ENCODE measurements at places on chromosomes 12 and 14. TPM values are rescaled to one million over a fixed set of nuclear protein-coding genes. Genes with fewer than 3 reads are reported as not detected.

- no peaks in the 10 kb centered on the region for H3K4me1 ChIP-seq
- no peaks in the 10 kb centered on the region for H3K36me3 ChIP-seq
- no peak for DNase-seq
- H3K27ac ChIP-seq = no peak overlapping the region
- H3K27me3 ChIP-seq = no peaks in the 10 kb centered on the region
Observed at GRCh38 chr12:62363506-62363905, 103.1 kb upstream of the MON2 start.

KRT6C gene
- total RNA-seq = not detected

DNA sequence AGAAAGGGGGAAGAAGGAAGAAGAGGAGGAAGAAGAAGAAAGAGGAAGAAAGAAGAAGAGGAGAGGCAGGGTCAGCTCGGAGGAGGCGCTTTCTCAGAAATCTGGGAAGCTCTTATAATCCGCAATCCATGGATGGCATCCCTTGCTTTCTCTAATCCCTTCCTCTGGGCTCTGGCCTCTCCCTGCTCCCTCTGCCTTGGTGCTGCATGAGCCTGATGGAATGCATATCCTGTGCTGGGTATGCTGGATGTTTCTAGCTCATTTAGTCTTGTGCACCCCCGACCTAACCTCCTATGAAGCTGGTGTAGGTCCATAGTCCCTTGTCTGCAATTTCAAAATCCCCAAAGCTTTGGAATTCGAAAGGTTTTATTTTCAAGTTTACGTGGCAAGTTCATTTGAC is 94.2 kb upstream of the MYL2 start:
- H3K27me3 ChIP-seq = peaks cover 7% of the 10 kb centered on the region
- no peak for DNase-seq
- H3K4me1 ChIP-seq = no peaks in the 10 kb centered on the region

- no peak overlapping the region for H3K27ac ChIP-seq
- no peak overlapping the region for H3K4me3 ChIP-seq
- no peaks in the 10 kb centered on the region for H3K27me3 ChIP-seq
- DNase-seq = no peak
- H3K4me1 ChIP-seq = peaks cover 7% of the 10 kb centered on the region
- peaks cover 77% of the 10 kb centered on the region for H3K36me3 ChIP-seq
Observed at GRCh38 chr14:95445161-95445560, 71.3 kb downstream of the SYNE3 start.

- peaks cover 40% of the 10 kb centered on the region for H3K36me3 ChIP-seq
- peaks cover 61% of the 10 kb centered on the region for H3K4me1 ChIP-seq
- no peaks in the 10 kb centered on the region for H3K27me3 ChIP-seq
- peak; percentile 74 for DNase-seq
- H3K4me3 ChIP-seq = no peak overlapping the region
- H3K27ac ChIP-seq = peak overlapping the region; percentile 41
Observed at GRCh38 chr14:104784846-104785707, 10.5 kb downstream of the AKT1 start.

DNA sequence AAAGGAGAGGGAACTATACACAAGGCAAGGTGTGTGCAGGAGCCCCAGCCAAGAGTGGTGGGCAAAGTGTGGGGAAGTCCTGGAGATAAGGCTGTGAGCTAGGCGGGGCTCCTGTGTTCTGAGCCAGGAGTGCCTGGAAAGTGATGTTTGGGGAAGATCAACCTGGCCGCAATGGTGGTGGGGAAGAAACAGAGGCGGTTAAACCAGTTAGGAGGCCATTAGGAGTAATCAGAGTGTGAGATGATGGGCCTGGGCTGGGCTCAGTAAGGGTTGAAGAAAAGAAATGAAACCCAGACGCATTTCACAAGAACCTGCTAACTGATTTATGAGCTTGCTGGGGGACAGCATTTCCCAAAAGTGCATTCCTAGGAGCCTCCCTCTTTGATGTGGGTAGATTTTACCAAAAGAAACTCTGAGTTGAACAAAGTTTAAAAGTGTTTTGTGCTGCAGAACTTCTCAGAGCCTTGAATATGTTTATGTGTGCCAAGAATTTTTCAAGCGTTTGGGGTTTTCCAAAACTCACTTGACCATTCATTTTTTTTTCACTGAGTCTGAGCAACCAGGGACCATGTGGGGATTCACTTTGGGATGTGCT is 34.2 kb upstream of the LRP1-AS start:
- H3K36me3 ChIP-seq = peaks cover 98% of the 10 kb centered on the region
- H3K4me1 ChIP-seq = no peaks in the 10 kb centered on the region
- no peak overlapping the region for H3K27ac ChIP-seq
- H3K4me3 ChIP-seq = no peak overlapping the region

- H3K4me3 ChIP-seq = no peak overlapping the region
- H3K27ac ChIP-seq = no peak overlapping the region
- no peaks in the 10 kb centered on the region for H3K27me3 ChIP-seq
- no peaks in the 10 kb centered on the region for H3K36me3 ChIP-seq
Observed at GRCh38 chr12:66956300-66956699, 277.4 kb upstream of the GRIP1 start.

DNA sequence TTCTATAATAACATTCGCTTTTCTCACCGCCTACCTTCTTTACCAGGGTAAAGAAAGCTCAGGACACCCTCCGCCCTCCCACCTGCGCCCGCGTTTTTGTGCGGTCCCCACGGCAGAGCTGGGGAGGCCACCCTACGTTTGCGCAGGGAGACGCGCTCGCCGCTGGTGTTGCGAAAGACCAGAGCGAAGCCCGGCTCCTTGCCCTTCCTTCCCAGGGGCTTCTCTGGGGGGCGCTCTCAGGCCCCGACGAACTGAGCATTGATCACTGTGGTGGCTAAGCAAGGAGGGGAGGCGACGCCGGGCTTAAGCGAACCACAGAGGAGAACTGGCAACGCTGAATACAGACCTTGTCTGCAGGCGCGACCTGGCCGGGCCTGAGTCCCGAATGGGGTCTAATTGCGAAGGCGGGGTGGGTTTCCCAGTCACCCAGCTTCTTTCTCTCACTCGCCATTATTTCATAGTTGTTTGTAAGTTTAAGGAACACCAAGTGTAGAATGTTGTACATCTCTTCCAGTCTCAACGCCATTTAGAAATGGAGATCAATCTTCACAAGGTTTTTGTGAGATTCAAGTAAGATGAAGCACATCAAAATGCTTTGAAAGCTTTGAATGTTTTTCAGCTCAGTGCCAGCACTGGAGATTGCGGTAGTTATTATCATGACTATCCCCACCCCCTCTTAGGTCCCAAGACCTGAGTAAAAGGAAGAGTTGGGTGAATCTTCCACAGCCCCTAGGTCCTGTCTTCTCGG is 1.7 kb upstream of the NKX2-1 start:
- H3K36me3 ChIP-seq = no peaks in the 10 kb centered on the region
- peaks cover 19% of the 10 kb centered on the region for H3K4me1 ChIP-seq
- H3K27ac ChIP-seq = peak overlapping the region; percentile 87
- peak overlapping the region; percentile 53 for H3K4me3 ChIP-seq

DNA sequence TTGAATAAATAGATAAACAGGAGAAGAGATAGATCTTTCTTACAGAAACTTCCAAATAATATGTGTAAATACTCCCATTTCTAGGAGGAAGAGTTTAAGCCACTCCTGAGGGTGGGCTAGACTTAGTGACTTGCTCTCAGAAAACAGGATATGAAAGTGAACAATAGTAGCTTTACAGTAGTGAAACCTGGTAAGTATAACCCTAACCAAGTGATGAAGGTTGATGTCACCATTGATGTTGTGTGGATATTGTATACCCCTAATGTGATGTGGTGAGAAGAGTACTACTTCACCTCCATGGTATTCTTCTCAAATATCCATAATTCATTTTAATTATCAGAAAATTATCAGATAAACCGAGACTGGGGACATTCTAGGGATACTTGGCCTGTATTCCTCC is 20.9 kb downstream of the AKAP6 start:
- H3K36me3 ChIP-seq = no peaks in the 10 kb centered on the region
- H3K4me3 ChIP-seq = no peak overlapping the region
- no peaks in the 10 kb centered on the region for H3K27me3 ChIP-seq
- no peaks in the 10 kb centered on the region for H3K4me1 ChIP-seq
